ENCODE measurements at places on chromosomes 5 and 9. TPM values are rescaled to one million over a fixed set of nuclear protein-coding genes. Genes with fewer than 3 reads are reported as not detected.

GRCh38 chr5:8381972-8382371 lies 513.0 kb downstream of the MTRR start:
- H3K27ac ChIP-seq = no peak overlapping the region
- no peak overlapping the region for H3K4me3 ChIP-seq
- DNase-seq = no peak
- H3K36me3 ChIP-seq = no peaks in the 10 kb centered on the region

The PRR16 gene
- total RNA-seq = not detected

GRCh38 chr9:114351932-114352331 lies 22.3 kb downstream of the ORM2 start:
- H3K4me1 ChIP-seq = peaks cover 21% of the 10 kb centered on the region
- H3K27me3 ChIP-seq = no peaks in the 10 kb centered on the region
- peaks cover 16% of the 10 kb centered on the region for H3K36me3 ChIP-seq

DNA sequence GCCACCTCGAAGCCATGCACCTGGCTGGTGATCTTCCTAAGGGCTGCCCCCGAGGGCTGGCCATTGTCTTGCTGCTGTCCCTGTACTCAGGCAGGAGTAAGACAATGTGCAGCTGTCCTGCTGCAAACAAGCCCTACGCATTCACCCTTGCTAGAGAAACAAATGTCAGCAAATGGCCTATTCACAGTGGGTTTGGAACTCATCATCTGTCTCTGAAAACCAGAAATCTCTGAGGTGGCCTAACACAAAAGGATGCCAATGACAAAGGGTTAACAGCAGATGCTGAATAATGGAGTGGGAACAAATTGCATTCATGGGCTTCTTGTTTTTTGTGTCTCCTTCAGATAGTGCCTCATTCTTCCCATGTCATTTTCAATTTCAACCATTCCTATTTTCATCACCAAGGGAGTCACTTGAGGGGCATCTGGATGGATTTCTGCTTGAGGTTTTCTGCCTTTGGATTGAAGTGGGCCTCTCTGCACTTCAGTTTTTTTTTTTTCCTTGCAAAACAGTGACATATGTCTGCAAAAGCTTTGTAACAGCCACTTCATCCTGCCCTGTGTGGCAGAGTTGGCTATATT lies 261.6 kb upstream of the VLDLR start:
- H3K27me3 ChIP-seq = peaks cover 38% of the 10 kb centered on the region
- no peaks in the 10 kb centered on the region for H3K36me3 ChIP-seq
- H3K27ac ChIP-seq = no peak overlapping the region
- DNase-seq = no peak

DNA sequence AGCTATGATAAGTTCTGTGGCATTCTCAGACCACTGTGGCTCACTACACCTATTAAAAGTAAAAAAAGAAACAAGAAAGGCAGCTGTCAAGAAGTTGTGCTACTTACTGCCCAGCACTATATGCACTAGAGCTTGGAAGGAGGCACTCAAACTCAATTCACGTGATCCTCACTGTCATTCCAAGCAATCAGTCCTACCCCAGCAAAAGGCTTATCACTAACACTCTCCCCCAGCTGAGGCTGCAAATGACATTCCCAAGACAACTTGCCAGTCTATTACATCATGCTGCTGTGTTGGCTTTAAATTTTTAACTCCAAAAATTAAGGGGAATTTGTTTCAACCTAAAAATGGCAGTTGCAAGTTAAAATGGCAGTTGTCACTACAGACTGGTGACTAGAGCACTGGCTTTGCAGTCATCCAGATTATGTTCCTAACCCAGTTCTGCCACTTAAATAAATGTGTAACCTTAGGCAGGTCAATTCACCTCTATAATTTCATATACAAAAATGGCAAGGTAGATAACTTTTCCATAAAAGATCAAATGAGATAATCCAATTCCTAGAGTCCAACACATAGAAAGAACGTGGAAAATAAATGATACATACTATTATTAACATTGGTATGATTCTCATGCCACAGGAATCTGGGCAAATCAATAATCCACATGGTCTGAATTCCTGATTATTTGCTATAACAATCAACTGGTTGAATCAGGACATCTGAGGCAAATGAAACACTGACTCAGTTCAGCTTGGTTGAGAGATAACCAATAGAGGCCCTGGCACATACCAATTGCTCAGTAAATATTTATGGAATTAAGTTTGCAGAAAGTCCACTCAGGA lies 52.4 kb downstream of the FBXW11 start:
- DNase-seq = no peak
- H3K36me3 ChIP-seq = no peaks in the 10 kb centered on the region
- peaks cover 20% of the 10 kb centered on the region for H3K4me1 ChIP-seq
- no peaks in the 10 kb centered on the region for H3K27me3 ChIP-seq
- no peak overlapping the region for H3K4me3 ChIP-seq

DNA sequence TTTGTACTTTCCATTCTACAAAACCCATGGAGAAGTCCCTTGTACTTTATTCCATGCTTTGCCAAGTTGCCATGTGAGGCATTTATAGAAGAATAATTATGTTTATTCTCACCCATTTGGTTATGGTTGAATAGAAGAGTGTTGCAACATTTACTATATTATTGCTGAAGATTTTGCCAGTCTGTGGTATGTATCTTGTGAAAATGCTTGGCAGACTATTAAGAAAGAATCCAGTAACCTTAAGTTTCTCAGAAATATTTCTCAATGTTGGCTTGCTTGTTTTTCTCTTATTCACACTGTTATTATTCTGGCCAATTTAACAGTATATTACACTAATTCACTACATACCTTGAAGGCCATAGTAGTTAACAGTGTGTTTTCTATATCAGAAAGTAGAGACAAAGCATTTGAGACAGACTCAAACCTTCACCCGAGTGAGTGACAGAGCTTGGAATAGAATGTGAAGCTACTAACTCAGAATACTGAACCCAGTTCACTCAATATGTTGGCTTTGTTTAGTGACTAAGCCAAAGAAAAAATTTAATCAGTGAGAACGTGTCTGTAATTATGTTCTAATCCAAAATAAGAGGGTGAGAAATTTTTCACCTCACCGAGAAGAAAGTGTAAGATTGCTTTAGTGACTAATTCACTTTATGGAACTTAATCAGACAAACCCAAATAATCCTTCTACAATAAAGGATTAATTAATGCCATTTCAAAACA lies 184.4 kb downstream of the CWC27 start:
- H3K36me3 ChIP-seq = no peaks in the 10 kb centered on the region
- no peaks in the 10 kb centered on the region for H3K27me3 ChIP-seq
- no peak overlapping the region for H3K27ac ChIP-seq
- no peak for DNase-seq
- no peak overlapping the region for H3K4me3 ChIP-seq
- peaks cover 3% of the 10 kb centered on the region for H3K4me1 ChIP-seq

The TOPORS gene
- total RNA-seq = 25.8 TPM

DNA sequence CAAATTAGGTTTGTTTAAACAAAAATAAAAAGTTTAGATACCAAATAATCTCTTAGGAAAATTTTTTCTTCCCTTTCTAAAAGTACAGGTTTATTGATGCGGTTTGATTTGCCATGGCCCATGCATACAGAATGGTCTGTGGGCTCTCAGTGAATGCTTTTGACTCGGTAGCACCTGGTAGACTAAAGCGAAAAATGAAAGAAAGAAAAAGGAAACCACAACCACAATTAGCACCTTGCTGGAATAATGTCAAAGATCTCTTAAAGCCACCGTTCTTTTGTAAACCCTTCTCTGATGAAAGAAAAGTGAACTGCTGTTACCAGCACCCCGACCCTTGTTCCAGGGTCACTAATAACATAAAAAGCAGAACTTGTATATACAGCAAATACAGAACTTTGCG lies 157.9 kb downstream of the NFIB start:
- DNase-seq = no peak
- peaks cover 5% of the 10 kb centered on the region for H3K4me1 ChIP-seq
- no peak overlapping the region for H3K4me3 ChIP-seq
- H3K27ac ChIP-seq = no peak overlapping the region

- H3K27ac ChIP-seq = no peak overlapping the region
- H3K36me3 ChIP-seq = no peaks in the 10 kb centered on the region
- H3K4me1 ChIP-seq = no peaks in the 10 kb centered on the region
- H3K4me3 ChIP-seq = no peak overlapping the region
- DNase-seq = peak; percentile 1
These were observed 154.4 kb upstream of the COL5A1 start for GRCh38 chr9:134487066-134487710.

The PTPDC1 gene
- total RNA-seq = 2.8 TPM

The PHYHD1 gene
- 0.45 TPM for total RNA-seq

DNA sequence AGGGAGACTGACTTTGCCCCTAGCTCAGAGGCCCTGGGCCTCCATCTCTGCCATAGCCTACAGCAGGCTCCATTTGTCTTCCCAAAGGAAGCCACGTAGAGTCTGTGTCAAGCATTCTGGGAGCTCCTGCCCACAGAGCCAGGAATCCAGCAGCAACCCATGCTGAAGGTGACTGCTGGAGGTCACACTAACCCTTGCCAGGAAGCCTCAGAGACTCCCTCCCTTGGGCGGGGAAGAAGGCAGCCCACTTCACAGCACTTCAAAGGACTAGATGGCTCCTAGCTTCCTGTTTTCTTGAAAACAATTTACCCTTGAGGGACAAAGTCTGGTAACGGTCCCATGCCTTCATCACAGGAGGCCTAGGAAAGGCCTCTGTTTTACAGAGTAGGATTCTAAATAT lies 1.7 kb downstream of the CKMT2 start:
- H3K4me3 ChIP-seq = peak overlapping the region; percentile 9
- peaks cover 6% of the 10 kb centered on the region for H3K4me1 ChIP-seq
- H3K27me3 ChIP-seq = no peaks in the 10 kb centered on the region
- H3K36me3 ChIP-seq = no peaks in the 10 kb centered on the region

The CDX1 gene
- total RNA-seq = not detected

DNA sequence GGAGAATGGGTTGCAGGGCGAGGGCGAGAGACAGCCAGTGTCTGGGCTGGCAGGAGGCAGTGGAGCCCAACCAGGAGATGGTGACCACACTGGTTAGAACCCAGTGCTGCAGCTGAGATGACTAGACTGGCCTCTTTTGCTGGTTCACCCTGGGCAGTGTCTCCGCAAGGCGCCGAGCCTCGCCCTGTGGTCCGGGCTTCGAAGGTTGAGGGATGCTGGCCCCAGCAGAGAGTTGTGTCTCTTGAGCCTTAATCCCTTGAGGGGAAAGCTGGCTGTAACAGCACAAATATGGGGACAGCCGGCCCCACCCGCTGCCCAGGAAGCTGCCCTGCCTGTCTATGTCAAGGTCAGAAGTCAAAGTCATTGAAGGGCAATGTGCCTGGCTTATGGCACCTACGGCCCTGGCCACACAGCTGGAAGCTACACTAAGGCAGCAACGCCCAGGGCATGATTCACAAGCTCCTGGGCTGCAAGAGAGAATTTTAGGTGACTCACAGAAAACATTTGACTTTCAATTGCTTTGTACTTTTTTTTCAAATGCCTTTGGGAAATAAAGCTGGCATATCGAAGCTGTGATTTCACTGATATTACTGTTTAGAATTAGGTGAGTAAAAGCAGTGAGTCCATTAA lies 33.3 kb downstream of the NKX2-5 start:
- H3K27ac ChIP-seq = no peak overlapping the region
- peaks cover 4% of the 10 kb centered on the region for H3K36me3 ChIP-seq
- no peak for DNase-seq
- peaks cover 7% of the 10 kb centered on the region for H3K4me1 ChIP-seq

DNA sequence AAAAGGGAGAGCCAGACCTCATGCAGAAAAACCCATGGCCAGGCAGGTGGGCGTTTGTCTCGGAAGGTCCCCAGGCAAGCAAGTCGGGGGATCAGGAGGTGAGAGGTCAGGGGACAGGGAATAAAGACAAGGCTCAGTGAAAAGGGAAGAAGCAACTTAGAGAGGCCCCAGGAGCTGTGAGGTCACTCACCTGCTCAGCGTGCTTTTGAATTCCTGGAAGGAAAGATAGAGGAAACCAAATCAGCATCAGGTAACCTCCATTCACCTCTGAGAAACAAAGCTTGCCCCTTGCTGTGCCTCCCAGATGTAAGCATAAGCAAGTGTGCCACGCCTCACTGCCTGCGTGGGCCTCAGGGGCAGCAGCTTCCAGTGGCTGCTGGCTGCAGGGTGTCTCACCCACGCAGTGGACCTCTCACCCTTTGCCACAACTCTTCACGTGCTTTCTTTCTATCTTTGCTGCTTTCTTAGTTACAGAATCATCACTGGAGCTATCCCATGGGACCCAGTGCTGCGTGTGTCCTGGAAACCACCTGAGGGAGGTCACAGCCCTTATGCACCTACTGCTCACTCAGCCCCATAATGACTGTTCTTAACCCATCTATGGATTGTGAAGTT lies 6.0 kb downstream of the TRIM7 start:
- H3K27me3 ChIP-seq = no peaks in the 10 kb centered on the region
- no peak overlapping the region for H3K27ac ChIP-seq
- H3K4me1 ChIP-seq = peaks cover 9% of the 10 kb centered on the region

- no peaks in the 10 kb centered on the region for H3K27me3 ChIP-seq
- no peaks in the 10 kb centered on the region for H3K36me3 ChIP-seq
- no peaks in the 10 kb centered on the region for H3K4me1 ChIP-seq
- H3K4me3 ChIP-seq = no peak overlapping the region
- no peak for DNase-seq
These were observed 11.6 kb upstream of the ASPN start for GRCh38 chr9:92493749-92494387.

DNA sequence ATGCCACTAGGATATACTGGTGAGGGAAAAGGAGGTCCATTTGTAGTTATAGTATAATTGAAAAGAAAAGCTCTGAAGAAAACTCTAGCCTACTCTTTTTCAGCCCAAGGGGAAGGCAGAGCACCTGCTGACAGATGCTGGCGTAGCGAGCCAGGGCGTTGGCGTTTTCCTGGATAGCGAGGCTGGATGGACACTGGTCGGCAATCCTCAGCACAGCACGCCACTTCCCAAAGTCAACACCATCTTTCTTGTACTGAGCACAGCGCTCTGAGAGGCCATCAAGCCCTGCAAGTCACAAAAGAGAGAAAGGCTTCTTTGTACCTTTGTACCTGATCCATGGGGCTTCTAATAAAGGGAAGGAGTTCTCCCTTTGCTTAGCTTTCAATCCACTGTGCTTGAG lies 8.2 kb downstream of the ALDOB start:
- no peaks in the 10 kb centered on the region for H3K36me3 ChIP-seq
- no peak overlapping the region for H3K27ac ChIP-seq
- H3K27me3 ChIP-seq = no peaks in the 10 kb centered on the region
- DNase-seq = no peak

GRCh38 chr5:88555674-88556073 lies 287.0 kb upstream of the TMEM161B start:
- H3K27me3 ChIP-seq = peaks cover 21% of the 10 kb centered on the region
- no peaks in the 10 kb centered on the region for H3K36me3 ChIP-seq
- no peak for DNase-seq

DNA sequence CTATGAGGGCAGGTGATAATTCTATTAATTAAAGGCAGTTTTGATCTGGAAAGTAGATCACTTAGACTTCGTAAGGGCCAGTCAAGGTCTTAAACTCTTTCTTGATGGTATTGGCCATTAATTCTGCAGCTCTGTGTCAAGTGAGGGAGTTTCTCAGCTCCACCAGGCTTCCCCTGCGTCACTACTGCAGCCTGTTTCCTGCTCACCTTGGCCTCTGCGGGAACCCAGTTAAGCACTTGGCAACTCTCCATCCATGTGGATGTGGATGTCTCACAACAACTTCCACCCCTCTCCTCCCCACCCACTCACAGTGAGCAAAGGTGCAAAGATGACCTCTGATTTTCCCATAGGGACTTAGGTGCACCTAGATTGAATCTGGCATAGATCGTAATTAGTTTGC lies 191.6 kb downstream of the PLK2 start:
- no peak for DNase-seq
- H3K36me3 ChIP-seq = no peaks in the 10 kb centered on the region
- peaks cover 23% of the 10 kb centered on the region for H3K27me3 ChIP-seq

- DNase-seq = no peak
- H3K27me3 ChIP-seq = no peaks in the 10 kb centered on the region
- H3K27ac ChIP-seq = no peak overlapping the region
- H3K36me3 ChIP-seq = no peaks in the 10 kb centered on the region
- H3K4me1 ChIP-seq = no peaks in the 10 kb centered on the region
These were observed 735.3 kb upstream of the ZNF608 start for GRCh38 chr5:125481506-125482465.

Measured in T-helper 17 cell (primary cell).